Hepatocyte (in vitro differentiated cells): ENCODE measurements at places on chromosomes 1 and 21.

DNA sequence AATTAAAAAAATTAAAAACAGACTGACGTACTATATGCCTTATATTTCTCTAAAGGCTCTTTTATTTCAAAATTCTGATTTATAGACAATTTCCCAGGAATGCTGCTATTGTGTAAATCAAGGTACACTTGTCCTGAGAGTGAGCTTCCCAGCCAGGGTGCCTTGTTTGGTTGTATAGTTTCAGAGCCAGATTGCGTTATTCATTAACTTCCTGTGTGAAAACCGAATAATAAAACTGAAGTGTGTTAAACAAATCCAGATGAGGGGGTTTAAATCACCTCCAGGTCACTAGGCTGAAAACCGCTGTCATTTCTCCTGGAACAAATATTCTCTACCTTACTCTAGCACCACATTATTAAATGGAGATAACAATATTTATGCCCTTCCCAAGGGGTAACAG, 68.7 kb downstream of the LMX1A start:
- no peak for DNase-seq

DNA sequence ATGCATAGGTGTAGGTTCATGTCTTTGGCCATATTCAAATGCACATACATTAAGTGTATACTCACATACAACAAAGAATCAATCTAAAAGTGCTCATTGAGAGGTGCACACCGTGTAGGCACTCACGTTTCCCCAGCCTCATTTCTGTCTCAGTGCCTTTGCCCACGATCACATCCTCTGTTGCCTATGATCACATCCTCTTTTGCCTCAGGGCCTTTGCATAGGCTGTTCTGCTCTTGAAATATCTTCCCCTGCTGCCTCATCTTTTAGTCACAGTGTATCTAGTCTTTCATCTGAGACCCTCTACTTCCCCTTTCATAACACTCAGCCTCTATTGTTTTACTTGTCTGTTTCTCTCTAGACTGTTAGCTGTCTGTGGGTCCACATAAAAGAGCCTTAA, 69.3 kb downstream of the FOXD2 start:
- no peak for DNase-seq

DNA sequence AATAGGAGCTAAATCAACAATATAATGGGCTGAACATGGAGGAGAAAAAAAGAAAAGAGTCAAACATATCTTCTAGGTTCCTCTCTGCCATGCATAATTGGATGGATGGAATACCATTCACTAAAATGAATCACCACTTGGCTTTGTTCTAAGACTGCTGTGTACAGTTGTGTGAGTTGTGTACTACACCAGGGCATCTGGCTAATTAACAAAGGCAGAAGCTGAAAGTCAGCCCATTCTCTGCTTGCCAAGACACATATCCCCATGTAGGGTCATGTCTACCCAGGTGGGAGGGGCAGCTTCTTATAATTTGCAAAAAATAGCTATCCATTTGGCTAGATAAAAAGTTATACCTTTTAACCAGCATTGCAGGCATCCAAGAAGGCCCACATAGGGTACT, 21.0 kb downstream of the JUN start:
- no peak for DNase-seq

DNA sequence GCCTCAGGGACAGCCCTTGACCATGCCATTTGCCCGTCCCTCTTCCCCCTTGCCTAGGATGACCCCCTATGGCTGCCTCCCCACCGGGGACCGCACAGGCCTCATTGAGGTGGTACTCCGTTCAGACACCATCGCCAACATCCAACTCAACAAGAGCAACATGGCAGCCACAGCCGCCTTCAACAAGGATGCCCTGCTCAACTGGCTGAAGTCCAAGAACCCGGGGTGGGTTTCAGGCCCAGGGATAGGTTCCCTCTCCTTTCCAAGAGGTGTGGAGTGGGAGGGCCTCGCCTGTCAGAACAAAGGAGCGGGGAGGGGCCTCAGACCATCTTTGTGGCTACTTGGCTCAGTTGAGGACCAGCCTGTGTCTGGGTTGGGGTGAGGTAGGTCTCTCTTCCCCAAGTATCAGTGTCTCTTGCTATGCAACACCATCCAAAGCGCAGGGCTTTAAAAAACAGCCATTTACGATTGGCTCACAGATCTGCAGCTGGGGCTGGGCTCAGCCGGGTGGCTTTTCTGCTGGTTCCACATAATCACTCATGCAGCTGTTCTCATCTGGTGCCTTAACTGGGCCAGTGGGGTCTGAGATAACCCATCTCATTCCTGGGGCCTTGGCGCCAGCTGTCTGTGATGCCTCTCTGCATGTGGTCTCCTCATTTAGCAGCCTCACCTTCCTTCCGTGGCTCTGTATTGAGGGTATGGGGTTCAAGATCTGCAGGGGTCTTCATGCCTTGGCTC, 71.7 kb downstream of the PIK3CD start:
- peak; percentile 2 for DNase-seq

DNA sequence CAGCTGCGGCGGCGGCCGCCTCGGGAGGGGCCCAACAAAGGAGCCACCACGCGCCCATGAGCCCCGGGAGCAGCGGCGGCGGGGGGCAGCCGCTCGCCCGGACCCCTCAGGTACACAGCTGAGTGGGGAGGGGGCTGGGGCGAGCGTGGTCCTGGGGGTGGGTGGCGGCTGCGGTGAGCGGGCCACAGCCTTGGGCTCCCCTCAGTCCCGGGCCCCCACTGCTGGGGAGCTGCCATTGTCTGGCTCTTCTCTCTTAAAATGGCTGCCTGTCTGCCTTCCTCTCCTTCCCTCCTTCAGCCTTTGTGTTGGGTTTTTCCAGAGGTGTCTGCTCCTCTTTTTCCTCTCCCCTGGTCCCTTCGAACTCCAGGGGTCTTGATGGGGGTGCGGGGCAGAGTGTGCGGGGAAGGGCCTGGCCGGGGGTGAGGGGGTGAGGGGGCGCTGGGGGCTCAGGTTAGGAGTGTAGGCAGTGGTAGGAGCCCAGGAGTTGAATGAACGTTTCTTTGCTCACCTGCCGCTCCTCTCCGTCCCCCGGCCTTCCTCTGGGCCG, 1.7 kb downstream of the ARID1A start:
- DNase-seq: peak; percentile 21

DNA sequence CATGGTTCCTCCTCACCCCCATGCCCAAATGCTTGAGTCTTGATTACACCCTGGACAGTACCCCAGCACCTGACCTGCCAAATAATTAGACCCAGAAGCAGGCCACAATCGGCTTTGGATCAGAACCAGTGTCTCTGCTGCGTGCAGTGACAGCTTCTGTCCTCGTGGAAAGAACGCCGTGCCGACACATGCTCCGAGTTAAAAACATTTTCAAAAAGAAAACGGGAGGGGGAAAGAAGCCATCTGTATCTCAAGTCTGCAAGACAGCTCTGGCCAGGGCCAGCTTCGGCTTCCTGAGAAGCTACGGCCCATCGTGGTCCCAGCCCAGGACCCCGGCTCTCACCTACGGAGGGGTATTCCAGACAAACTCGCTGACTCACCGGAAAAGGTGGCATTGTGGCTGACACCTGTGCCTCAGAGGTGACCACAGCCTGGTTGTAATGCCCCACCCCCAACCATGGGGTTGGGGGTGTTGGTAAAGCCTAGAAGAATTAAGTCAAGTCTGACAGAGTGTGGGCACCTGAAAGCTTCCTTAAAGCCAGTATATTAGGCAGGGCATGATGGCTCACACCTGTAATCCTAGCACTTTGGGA, 25.8 kb downstream of the SSBP3 start:
- DNase-seq: no peak

DNA sequence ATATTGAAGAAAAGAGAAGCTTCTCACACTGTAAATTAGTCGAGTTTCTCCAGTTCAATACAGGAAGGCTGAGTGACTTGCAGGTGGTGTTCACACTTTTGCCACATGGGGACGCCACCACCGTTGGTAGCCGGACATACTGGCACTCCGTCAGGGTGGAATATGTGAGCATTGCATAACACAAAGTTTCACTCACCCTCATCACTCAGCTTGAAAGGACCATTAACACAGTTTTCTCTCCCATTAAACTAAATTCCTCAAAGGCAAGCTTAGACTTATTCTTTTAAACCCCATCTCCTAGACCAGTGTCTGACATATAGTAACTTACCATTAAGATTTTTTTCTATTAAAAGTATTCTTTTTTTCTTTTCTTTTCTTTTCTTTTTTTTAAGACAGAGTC, 105.3 kb upstream of the SERBP1 start:
- DNase-seq: peak; percentile 88

DNA sequence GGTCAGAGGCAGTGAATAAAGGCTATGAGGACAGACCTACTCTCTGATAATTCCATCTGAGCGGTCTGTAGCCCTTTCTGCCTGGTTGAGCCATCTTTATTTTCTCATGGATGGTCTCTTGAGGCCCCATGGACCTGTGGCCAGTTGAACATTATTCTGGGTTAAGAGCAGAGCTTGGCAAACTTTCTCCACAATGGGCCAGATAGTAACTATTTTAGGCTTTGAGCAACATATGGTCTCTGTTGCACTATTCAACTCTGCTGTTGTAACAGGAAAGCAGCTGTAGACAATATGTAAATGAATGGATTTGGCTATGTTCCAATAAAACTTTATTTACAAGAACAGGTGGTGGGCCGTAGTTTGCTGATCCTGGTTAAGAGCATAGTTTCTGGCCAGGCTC, 62.7 kb downstream of the KAZN start:
- no peak for DNase-seq

DNA sequence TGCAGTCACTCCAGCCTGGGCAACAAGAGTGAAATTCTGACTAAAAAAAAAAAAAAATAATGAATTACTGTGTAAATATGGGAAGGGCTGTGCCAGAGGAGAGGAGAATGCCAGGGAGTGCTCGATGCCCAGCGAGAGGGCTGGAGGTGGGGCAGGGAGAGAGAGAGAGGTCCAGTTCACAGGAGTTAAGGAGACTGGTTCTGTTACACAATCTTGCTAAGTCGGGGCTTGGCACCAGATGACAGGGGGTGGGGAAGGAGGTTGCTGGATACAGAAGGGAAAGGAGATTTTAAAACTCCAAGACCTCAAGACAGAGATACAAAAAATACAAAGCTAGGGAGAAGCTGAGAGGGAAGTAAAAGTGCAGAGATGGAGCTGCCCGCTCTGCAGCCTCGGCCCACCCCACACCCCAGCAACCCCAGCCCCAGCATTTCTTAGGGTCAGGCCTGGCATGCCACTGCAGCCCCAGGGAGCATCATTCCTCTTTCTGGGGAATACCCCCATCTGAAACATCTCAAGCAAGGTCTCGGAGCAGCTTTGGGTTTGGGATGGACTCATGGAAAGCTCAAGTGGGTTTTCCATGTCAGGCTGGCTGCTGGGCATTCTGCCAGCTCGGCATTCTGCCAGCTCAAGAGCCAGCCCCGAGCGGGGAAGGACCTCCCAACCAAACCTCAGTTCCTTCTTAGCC, 991 bp downstream of the SELENBP1 start:
- peak; percentile 45 for DNase-seq
